ACHN (cell line): ENCODE measurements at places on chromosomes 4 and X.

GRCh38 chrX:154352012-154352401 is 22.4 kb downstream of the FLNA start:
- DNase-seq: no peak

DNA sequence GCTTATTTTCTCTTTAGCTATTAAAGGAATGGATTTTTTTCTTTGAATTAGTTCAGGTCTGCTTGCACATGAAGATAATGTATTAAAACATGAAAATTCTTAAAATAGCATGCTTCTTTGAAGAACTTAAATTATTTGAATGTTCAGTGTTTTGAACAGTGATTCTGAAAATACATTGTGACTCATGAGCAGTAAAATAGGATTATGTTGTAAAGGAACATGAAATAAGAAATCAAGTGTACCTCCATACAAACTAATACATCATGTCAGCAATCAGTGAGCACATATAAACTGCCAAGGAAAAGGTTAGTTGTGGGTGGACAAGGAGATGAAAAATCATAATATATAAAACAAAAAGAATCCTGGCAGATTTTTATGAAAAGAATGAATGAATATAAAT is 66.1 kb downstream of the SNX25 start:
- DNase-seq: no peak

DNA sequence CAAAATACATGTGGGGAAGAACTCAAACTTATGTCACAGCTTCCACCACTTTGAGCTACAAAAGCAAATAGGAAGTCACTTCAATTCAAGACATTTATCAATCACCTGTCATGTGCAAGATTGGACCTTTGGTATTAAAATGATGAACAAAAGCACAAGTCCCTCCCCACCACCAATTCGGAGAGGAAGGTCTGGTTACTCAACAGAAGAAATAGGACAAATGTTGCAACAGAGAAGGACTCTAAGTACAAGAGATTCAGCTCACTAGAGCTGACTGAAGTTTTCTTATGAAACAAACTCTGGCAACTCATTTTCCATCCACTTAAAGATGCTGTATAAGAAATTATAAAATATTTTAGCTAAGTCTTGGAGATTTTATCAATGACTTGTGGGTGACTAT is 16.0 kb upstream of the MMRN1 start:
- DNase-seq: no peak

- DNase-seq: no peak
These were observed 393.5 kb downstream of the MAPK10 start for GRCh38 chr4:85966373-85966772.

DNA sequence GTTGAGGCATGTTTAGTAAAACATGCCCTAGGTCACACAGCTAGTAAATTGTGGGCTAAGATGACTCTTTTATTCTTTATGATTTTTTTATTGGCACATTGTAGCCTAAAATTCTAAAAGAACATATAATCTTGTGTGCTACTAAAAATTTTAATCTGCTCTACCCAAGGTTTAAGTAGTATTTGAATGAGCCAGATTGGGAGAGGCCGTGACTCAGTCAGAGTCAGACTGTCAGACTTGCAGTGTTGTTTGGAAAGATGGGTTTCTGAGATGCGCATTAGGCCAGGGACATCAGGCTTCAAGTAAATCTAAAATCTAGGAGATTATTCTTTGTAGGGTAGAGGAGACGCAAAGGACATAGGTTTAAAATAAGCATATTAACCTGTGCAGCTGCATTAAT is 30.7 kb upstream of the TMPRSS11E start:
- no peak for DNase-seq

DNA sequence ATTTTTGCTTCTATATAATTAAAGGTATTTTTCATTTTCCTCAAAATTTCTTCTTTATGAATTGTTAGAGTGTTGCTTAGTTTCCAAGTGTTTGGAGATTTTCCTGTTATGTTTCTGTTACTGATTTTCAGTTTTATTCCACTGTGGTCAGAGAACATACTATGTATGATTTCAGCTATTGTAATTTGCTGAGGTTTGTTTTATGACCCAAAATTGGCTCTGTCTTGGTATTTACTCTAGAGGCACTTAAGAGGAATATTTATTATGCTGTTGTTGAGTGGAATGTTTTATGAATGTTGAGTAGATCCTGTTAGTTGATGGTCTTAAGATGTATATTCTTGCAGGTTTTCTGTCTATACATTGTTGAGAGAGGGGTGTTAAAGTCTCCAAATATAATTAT is 263.5 kb downstream of the PABPC4L start:
- DNase-seq: no peak

DNA sequence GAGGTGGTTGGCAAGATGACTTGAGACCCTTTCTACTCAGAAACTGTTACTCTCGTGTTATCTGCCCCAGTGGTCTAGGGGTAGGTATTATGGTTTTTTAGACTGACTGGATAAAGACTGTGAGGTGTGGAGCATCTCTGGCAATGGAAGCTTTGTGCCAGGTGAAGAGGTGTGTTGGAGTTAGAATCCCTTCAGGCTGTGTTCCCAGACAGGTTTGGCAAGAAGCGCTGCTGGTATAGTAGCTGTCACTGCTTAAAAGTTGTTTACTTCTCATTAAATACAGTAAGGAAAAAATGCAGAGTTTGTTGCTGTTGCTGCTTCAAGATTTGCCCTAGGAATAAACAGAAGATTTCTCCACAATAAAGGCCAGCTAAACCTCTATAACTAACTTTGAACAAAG is 35.3 kb downstream of the AREG start:
- no peak for DNase-seq

GRCh38 chrX:2958199-2958598 is 29.1 kb upstream of the ARSD start:
- DNase-seq: no peak

DNA sequence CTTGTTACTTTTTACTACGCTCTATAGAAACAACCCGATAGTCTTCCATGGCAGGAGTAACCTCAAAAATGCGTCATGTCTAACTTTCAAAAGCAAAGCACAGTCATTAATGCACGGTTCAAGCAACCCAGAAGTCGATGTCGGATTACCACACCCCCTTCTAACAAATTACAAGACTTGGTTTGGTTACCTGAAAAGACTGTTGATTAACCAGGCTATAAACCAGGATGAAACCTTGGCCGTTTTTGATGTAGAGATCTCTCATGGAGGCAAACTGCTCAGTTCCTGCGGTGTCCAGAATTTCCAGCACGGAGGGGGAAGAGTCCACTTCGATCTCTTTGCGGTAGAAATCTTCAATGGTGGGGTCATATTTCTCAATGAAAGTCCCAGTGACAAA is 2.4 kb downstream of the RAP2C start:
- peak; percentile 35 for DNase-seq

GRCh38 chrX:154368630-154369448 is 5.6 kb downstream of the FLNA start:
- DNase-seq: peak; percentile 70

DNA sequence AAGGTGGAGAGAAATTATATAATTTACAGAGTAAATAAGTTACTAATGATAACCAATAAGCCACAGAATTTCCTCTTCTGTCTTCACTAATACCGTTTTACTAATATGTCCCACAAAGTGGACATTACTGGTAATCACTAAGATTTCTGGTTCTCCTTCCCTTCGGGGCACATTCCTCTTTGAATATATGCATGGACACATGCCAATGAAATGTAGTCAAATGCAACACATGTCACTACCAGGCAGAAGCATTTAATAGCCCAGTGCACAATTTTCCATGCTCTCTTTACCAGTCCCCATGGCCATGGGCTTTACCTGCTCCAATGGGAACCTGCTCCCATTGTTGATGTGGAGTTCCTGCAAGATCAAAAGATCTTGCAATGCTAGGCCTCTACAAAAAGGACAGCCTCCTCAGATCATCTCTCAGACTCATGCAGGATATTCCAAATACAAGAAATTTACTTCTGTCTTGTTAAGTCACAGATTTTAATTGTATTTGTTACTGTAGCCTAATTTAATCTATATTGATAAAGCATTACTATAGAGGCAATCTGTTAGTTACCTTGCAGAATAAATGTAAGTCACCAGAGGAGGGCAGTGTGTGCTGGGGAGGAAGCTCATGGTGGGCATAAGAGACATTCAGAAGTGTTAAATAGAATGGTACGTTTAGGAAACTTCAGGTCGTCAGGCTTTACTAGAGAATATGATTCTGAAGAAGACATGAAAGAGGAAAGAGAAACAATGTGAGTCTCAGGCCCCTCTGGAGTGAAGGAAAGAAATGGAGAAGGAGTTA is 37.1 kb upstream of the INPP4B start:
- no peak for DNase-seq
